ENCODE measurements at places on chromosomes 1 and 21. TPM values are rescaled to one million over a fixed set of nuclear protein-coding genes. Genes with fewer than 3 reads are reported as not detected.
A peak's percentile ranks its signal among the peaks of the same experiment; 100 is the strongest.

DNA sequence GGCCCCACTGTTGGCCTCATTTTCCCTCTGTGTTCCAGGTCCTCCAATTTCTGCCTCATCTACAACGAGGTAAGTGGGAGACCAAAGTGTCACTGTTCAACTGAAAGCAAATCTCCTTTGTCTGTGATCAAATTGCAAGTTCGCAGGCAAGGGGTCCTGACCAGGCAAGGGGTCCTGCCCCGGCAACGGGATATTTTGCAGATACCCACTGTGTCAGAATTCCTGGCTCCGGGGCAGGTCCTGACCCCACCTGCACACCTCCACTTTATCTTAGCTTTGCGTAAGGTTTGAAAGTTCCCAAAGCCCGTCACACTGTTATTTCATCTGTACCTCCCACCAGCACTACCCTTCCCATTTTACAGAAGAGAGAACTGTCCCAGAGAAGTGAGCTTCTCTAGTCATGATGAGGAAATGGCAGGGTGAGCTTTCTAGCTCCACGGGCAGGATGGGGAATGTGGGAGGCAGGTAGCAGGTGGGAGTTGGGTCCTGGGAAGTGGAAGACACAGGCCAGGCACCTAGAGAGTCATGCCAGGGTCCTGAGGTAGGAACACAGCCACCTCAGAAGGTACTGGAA is 32.0 kb upstream of the CSF1 start:
- H3K4me3 ChIP-seq, result no peak overlapping the region
- H3K36me3 ChIP-seq, result no peaks in the 10 kb centered on the region
- H3K27ac ChIP-seq, result no peak overlapping the region
- H3K27me3 ChIP-seq, result no peaks in the 10 kb centered on the region
- DNase-seq, result no peak

DNA sequence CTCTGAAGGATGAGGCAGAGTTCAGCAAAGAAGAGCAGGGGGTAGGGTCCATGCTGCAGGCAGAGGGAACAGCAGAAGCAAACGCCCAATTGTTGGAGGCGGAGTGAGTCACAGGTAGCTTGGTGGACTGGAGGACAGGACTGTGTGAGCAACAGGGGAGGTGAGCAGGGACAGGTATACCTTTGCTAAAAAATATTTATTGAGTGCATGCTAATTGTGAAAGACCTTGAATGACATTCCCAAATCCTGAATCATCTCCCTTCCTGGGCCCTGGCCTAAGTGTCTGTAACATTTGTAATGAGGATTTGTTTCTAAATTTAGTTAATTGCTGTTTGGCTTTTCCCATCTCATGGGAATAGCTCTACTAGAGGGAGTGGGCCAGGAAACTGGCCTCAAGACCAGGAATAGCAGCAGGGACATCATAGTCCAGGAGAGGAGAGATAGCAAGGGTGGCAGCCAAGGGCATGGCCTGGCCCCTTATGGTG is 123.7 kb downstream of the FOXD2 start:
- no peak overlapping the region for H3K4me3 ChIP-seq
- no peak overlapping the region for H3K27ac ChIP-seq
- DNase-seq, result no peak
- H3K4me1 ChIP-seq, result no peaks in the 10 kb centered on the region
- H3K27me3 ChIP-seq, result peaks cover under 1% of the 10 kb centered on the region
- H3K36me3 ChIP-seq, result no peaks in the 10 kb centered on the region

DNA sequence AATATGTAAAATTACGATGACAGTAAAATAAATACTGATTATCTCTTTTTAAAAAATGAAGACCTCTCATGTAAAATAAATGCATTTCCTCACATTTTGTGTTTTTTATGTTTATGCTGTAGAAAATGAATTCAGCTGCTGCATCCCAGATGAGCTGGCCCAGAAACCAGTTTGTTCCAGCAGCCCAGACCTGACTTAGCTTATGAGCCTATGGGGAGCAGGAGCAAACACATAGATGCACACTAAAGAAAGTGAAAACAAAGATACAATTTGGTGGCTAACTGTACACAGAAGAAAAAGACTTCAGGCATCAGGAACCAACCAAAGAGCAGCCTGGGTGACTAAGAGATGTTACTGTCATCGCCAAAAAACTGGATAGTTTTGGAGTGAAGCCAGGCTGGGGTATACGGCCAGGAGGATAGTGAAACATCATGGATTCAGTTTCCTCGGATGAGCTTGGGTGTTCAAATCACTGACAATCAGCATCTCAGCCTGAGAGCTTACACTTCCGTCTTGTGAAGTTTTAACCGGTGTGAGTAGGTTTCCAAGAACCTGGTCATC is 113.9 kb upstream of the BACE2 start:
- no peak for DNase-seq
- no peak overlapping the region for H3K27ac ChIP-seq
- H3K36me3 ChIP-seq, result no peaks in the 10 kb centered on the region
- no peaks in the 10 kb centered on the region for H3K27me3 ChIP-seq
- no peak overlapping the region for H3K4me3 ChIP-seq
- no peaks in the 10 kb centered on the region for H3K4me1 ChIP-seq

GRCh38 chr1:171655746-171656116 is 3.2 kb upstream of the MYOC start:
- no peaks in the 10 kb centered on the region for H3K36me3 ChIP-seq
- H3K4me3 ChIP-seq, result no peak overlapping the region
- DNase-seq, result no peak
- H3K4me1 ChIP-seq, result peaks cover 37% of the 10 kb centered on the region
- peak overlapping the region; percentile 75 for H3K27ac ChIP-seq
- no peaks in the 10 kb centered on the region for H3K27me3 ChIP-seq

DNA sequence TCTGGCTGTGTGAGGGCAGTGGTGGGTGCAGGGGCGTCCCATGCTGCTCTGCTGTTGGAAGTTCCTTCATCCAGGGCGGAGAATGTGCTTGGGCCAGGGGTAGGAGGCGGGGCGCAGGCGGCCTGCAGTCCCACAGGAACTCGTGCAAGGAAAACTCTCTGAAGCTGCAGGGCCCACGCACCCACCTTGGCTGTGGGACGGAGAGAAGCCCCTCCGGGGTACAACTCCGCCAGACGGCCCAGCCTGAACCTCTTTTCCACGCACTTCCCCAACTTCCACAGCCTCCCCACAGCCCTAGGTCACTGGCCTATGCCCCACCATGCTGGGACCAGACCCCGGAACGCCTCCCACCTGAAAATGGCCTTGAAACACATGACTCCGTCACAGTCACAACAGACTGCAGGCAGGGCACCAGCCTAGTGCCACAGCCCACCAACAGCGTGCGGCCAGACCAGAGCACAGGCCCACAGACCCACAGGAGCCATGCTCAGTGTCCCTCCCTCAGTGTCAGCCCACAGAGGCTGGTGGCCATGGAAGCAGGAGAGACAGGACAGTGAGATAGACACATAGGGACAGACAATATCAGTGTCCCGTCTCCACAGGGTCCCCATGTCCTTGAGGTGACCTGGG is 47.8 kb downstream of the WNT9A start:
- DNase-seq, result no peak
- H3K27me3 ChIP-seq, result no peaks in the 10 kb centered on the region
- H3K36me3 ChIP-seq, result no peaks in the 10 kb centered on the region

SPRR2F gene
- 2.8 TPM for total RNA-seq

GSTM5 gene
- total RNA-seq, result 2.8 TPM

CA6 gene
- total RNA-seq, result not detected

ILDR2 gene
- 7.3 TPM for total RNA-seq

EIF2D gene
- 30.4 TPM for total RNA-seq
